Germinal center (tissue), 1 donor: ENCODE measurements at places on chromosomes 12 and 14.

- DNase-seq = no peak
These were observed 136.2 kb downstream of the SLCO1B3 start for GRCh38 chr12:20946732-20947131.

- DNase-seq = peak; percentile 46
These were observed 57.3 kb downstream of the DAD1 start for GRCh38 chr14:22531451-22532344.

GRCh38 chr12:114688256-114688845 is 4.4 kb upstream of the TBX3 start:
- DNase-seq = no peak

GRCh38 chr14:51342226-51342625 is 102.2 kb downstream of the TMX1 start:
- DNase-seq = no peak

DNA sequence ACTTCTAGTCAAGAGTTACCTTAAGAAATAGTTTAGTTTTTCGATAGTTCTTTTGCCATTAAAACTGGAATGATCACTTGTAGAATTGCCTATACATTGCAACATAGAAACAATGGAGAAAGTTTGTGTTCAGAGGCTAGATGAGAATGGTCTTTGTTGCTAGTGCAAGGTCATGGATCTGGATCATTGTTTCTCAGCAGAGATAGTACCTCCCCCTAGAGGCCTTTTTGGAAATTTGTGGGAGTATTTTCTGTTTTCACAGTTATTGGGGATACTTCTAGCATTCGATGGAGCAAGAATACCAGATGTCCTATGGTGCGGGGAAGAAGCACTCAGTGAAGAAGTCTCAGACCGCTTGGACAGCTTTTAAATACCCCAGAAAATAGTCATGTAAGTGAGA is 138.8 kb upstream of the HMGA2 start:
- no peak for DNase-seq

- no peak for DNase-seq
These were observed 70.3 kb downstream of the ACTN1 start for GRCh38 chr14:68908803-68909202.

DNA sequence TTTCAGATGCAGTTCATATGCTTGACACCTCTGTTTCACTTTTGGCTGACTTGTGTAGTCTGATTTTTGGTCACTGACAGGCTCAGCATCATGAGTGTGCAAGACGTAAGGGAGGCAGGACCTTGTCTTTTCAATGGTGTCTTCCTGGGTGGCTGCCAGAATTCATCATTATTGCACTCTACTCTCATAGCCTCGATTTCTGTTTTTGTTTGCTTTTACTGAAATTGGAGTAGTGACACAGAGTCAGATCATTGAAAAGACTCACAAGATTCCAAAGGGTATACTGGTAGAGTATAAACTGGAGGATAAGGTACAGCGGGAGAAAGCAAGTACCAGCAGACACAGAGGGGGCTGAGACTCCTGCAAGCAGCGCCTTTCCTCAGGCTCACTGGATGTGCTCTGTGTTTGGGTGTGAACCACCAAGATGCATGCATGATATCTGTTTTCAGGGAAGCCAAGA is 126.3 kb upstream of the FGD4 start:
- DNase-seq = no peak

DNA sequence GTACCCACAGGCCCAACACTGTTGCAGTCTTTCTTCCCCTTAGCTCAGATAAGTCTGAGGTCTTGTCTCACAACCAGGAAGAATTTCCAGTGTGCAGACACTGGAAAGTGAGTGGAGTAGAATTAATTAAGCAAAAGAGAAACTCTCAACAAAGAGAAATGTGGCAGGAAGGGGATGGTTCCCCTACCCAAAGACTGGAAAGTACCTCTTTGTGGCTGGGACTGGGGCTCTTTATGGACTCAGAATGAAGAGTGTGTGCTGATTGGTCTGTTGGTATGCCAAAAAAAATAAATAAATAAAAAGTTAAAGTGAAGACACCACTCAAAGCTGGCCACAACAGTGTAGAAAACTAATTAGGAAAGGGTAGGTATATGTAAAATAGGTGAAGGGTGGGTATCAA is 26.4 kb downstream of the GLIPR1L1 start:
- no peak for DNase-seq

DNA sequence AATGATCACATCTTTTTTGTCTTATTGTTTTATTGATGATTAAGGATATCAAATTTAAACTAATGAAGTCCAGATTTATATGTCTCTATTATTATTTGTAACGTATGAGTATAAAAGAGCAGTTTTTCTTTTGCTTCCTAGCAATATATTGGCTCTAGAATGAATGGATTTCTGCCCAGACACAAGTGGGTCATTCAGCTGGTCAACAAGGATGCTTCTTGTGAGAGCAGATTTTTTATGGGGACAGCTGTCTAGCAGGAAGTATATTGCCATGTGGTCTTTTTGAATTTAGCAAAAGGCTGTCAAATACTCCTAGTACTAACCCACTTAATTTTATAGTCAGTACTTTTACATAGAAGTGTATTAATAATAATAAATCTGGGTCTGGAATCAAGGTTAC is 1071.1 kb upstream of the FLRT2 start:
- DNase-seq = no peak

DNA sequence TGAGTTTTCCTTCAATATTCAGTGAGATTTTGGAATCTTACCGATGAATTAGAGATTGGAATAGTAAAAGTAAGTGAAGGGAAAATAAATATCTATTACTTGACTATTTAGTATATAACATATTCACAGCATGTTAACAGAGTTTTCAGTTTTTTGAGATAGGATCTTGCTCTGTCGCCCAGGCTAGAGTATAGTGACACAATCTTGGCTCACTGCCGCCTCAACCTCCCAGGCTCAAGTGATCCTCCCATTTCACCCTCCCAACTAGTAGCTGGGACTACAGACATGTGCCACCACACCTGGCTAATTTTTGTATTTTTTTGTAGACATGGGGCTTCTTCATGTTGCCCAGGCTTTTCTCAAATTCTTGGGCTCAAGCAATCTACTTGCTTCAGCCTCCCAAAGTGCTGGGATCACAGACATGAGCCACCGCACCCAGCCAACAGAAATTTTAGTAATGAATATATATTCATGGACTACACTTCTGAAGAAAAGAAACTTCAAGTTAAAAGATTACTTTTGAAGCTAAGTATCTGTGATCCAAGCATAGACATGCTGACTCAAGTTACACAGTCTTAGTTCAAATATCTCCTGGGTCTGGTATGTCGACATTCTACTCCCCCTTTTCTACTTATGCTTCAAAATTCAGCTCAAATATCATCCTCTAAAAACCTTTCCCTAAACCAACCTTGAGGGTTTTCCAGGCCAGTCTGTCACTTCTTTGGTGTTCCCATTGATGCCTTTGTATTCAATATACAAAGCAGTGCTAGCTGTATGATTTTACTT is 13.8 kb downstream of the UBE2N start:
- DNase-seq = no peak

- DNase-seq = no peak
These were observed 32.6 kb downstream of the DDX11 start for GRCh38 chr12:31106101-31106803.

- DNase-seq = no peak
These were observed 140.3 kb upstream of the NUDT4 start for GRCh38 chr12:93237235-93237915.

- no peak for DNase-seq
These were observed 17.8 kb downstream of the SLC38A2 start for GRCh38 chr12:46354802-46355199.

DNA sequence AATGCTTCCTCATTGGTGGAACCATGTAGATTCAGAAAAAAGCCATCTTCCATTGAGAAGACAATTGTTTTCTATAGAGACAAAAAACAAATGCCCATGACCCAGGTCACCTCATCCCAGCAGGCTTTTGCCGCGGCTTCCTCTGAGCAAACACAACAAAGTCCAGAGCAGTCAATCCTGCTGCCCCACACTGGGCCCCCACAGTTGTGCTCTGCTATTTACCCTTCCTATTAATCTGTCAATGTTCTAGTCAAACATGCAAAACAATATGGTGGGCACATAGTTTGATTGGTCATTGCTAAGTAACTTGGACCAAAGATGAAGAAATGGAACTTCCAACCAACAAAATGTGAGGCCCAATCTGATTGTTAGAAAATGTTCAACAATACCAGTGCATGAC is 20.7 kb downstream of the C12orf42 start:
- DNase-seq = no peak

DNA sequence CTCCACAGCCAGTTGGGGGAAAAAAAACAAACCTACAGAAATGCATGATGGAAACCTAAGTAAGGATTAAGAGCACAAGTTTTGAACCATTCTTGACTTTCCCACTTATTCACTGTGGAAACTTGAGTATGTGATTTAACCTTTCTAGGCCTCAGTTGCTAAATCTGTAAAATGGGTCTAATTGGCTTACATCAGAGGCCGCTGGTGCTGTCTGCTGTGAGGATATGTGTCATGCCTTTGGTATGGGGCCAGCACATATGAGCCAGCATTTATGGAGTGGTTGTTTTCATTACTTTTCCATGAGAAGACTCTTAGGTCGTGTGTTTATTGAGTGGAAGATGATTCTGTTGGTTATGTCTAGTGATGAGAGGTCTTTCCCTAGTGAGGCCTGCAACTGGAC is 102.4 kb downstream of the ESR2 start:
- DNase-seq = no peak

DNA sequence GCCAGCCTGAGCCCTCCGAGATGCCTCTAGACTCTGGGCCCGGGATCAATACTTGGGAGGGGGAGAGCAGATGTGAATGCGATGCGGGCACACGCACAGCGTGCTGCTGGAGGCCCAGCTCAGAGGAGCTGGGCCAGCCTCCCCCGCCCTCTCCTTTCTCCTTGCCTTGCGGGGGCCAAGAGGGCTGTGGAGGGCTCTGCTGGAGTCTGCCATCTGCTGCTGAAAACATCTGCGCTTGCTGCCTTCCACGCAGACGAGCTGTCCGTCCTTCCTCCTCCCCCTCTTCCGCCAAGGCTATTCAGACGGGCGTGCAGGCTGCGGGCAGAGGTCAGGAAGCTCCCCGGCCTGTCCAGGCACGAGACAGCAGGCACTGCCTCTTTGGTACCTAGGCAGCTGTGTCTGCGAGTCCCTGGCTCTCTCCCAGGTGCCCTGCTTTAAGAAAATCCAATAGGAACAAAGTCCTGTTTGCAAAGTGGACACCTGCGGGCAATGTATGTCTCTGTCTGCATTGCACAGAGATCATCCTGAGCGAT is 75.2 kb downstream of the SPRING1 start:
- DNase-seq = no peak

DNA sequence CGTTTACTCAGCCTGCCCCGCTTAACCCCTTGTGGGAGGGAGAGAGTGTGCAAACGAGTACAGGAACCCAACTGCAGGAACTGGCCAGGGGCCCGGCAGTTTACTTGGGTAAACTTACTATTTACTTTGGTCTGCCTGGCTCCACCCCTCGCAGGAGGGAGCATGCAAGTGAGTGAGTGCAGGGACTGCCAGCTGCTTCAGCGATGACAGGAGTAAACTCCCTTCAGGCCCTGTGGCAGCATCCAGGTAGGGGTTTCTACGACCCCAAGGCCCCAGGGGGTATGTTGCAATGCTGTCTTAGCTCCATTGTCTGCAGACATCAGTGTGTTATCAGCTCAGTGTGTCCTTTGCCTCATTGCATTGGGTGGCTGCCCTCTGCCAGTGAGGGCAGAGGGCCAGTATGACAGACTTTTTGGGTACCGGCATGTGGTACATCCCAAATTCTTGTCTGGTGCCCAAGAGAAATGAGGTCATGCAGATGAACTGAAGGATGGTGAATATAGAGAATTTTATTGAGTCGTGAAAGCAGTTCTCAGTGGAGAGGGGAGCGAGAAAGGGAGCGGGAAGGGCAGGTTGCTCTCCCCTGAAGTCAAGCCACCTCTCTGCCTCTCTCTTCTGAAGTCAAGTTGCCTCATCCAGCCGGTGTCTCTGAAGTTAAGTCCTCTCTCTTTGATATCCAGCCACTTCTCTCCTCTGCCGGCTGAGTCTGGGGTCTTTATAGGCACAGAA is 181.8 kb downstream of the FUT8 start:
- no peak for DNase-seq

DNA sequence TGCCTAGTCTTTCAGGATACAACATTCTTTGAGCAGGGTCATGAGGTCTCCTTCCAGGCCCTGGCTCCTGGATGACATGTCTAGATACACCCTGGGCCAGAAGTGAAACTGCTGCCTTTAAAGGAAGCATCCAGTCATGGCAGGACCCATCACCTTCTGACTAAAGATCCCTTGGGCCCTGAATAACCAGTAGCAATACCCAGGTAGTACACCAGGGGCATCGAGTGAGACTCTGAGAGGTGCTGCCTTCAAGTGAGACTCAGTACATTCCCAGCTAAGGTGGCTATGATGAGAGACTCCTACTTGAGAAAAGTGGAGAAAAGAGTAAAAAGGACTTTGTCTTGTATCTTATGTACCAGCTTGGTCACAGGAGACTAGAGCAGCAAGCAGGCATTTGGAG is 23.5 kb downstream of the OR6C68 start:
- DNase-seq = no peak
